ENCODE measurements at places on chromosomes 5 and 9.

GRCh38 chr5:133117166-133117911, 65.5 kb downstream of the HSPA4 start:
- DNase-seq, result no peak

- DNase-seq, result no peak
These were observed 609.4 kb downstream of the SLCO4C1 start for GRCh38 chr5:101686536-101687157.

GRCh38 chr9:18849890-18850677, 182.9 kb downstream of the SAXO1 start:
- no peak for DNase-seq

- DNase-seq, result no peak
These were observed 1.3 kb downstream of the SPTAN1 start for GRCh38 chr9:128553728-128554127.

DNA sequence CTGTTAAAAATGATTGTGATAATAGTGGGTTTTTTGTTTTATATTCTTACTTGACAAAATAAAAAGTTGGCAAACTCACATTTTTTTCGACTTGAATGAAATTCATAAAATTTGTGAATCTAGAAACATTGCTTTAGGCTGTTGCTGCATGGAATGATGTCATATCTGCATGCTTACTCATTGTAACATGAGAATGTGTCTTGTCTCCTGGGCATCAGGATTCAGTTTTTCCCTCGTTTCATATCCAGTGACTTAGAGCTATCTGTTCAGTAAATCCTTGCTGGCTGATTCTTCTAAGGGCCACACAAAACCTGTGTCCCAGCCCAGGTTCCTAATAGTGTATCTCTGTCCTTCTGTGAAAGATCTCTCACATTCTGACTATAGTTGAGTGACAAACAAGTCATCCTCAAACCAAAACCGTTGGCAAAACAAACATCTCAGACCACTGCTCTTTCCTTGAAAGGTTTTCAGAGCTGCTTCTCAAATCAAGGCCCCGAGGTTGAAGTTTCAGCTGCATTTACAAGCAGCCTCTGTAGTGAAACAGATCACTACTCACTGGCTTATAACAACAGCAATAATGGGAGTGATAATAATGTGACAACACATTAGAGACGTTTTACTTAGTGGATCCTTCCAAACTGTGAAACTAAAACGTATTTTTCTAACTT, 95.0 kb downstream of the NPR3 start:
- no peak for DNase-seq

DNA sequence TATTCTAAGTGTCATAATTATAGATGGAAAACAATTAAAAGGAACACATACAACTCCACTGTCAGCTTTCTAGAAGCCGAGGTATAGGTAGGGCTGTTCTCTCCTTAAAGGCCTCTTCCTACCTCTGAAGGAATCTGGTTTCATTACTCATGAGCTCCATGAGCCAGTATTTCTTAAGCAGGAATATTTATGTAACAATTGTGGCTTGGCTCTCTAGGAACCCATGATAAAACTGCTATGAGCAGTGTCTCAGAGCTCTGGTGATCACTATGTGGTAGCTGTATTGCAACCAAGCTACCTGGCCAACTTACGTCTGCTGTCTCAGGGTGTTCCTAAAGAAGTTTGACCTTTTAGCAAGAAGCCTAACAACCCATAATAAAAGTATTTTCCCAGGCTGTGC, 157.7 kb downstream of the CEP120 start:
- DNase-seq, result no peak

DNA sequence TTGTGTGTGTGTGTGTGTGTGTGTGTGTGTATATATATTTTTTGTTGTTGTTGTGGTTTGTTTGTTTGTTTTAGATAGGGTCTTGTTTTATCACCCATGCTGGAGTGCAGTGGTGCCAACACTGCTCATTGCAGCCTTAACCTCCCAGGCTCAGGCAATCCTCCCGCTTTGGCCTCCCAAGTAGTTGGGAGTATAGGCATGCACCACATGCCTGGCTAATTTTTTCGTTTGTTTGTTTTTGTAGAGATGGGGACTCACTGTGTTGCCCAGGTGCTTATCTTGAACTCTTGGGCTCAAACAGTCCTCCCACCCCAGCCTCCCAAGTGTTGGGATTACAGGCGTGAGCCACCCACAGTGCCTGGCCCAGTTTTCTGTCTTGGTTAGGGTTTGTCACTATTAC, 77.3 kb downstream of the GAPVD1 start:
- DNase-seq, result no peak

DNA sequence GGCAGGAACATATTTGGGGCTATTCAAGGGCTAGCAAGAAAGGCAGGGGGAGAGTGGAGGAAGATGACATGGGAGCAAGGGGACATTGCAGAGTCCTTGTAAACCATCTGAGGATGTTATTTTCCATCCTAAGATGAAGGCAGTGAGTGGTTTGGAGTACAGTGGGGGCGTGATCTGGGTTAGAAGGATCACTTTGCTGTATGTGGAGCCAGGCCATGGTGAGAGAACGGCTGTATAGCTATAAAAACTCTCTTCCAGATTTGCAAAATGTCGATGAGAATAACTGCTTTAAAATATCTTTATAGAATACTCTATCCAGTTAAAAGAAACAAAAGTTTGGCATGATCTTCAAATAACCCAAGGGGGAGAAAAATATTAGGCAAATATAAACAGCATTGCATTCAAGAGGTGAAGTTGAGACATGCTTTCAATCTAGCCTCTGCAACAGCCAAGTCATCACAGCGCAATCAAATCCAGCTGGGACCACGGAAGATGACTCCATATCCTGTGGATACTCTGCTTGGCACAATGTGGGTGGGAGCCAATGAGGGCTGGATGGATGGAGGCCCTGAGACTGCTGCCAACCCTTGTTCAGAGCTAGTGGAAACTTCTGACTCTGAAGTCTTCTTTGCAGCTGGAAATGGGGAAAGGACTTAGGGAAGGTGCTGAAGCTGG, 111.5 kb upstream of the BASP1 start:
- DNase-seq, result no peak

DNA sequence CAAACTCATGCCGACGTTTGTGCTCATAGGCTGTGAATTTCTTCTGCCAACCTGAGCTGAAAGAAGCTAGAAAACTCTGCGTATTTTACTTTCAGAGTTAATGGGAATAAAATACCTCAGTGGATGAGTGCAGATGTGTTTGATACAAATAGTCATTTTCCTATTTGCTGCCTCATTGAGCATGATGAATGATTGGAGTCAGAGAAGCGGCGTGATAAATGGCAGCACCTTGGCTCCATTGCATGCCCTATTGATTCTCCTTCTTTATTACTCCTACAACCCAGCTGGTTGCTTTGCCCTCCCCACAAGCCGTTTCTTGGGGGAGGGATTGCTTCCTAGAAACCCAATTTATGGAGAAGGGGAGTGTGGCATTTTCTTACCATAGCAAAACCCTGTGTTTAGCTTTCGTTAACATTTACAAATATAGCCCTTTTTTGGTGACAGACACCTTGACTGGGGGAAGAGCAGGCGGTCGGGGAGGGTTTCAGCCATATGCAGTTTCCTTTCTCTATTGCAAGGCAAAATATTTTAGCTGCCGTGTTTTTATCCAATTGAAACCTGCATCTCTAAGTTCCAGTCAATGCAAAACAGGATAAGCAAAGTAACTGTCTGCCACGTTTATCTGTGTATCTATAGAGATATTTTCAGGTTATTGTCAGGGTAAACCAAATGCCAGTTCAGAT, 93.1 kb upstream of the TBCA start:
- DNase-seq, result no peak

- no peak for DNase-seq
These were observed 29.8 kb upstream of the FBP1 start for GRCh38 chr9:94668928-94669729.

GRCh38 chr9:108809269-108809668, 46.5 kb downstream of the ACTL7B start:
- no peak for DNase-seq

DNA sequence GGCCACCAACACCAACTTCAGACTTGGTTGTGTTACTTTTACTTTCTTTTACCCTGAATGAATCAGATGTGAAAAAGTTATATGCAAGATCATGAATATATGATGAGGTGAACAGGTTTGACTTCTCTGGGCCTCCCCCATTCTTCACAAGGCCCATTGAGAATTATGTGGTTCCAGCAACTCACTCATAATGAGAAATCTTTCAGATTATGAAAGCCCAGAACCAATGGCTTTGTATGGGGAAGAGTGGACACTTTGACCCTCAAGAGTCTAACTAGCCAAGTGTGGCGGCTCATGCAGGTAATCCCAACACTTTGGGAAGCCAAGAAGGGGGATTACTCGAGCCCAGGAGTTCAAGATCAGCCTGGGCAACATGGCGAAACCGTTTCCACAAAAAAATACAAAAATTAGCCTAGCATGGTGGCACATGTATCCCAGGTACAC, 16.1 kb upstream of the LNPEP start:
- DNase-seq, result no peak

- DNase-seq, result no peak
These were observed 88.8 kb downstream of the LURAP1L start for GRCh38 chr9:12863618-12864017.

DNA sequence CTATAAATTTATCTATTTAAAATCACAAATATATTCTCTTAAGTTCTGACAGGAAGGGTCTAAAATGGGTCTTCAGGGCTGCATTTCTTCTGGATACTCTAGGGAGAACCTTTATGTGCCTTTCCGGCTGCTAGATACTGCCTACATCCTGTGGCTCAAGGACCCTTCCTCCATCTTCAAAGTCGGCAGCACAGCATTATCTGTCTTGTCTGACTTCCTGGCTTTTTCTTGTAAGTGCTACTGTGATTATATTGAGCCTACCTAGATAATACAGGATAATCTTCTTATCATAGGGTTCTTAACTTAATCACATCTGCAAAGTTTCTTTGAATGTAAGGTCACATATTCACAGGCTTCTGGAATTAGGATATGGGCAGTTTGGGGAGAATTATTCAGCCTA, 943.8 kb upstream of the TYRP1 start:
- no peak for DNase-seq
